Fibroblast of mammary gland (primary cell): ENCODE measurements at places on chromosomes 1 and 21.

- DNase-seq = peak; percentile 40
Observed at GRCh38 chr1:212285685-212286555, 710 bp downstream of the PPP2R5A start.

DNA sequence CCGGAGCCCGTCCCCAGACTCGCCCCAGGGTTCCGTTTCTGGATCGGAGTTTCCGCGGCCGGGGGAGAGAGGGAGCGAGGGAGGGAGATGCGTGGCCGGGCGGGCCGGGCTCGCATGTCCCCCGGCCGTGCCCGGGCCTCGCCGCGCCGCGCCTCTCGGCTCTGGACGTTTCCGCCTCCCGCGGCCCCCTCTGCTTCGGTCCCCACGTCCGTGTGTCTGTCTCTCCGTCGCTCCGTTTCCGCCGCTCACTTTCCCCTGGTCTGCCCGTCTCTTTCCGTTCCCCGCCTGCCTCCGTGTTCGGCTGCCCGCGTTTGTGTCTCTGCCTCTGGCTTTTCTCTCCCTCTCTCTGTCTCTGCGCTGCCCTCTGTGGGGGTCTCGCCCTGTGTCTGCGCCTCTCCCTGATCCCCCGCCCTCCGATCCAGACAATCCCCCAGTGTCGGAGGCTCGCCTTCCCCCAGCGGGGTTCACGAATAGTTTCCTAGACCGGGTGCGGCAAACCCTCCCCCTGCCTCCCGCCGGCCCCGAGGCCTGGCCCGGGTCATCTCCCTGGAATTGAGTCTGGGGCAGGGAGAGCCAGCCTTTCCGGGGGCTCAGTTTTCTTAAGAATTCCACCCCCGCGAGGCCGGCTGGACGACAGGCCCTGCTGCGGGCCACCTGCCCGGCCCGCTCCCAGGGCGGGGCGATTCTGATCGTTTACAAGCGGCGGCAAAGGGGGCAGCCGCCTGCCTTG, 735 bp downstream of the NBL1 start:
- no peak for DNase-seq

- DNase-seq = no peak
Observed at GRCh38 chr1:220747437-220748088, 559 bp upstream of the MTARC2 start.

GRCh38 chr1:64006276-64007051, 197.0 kb upstream of the UBE2U start:
- peak; percentile 85 for DNase-seq

DNA sequence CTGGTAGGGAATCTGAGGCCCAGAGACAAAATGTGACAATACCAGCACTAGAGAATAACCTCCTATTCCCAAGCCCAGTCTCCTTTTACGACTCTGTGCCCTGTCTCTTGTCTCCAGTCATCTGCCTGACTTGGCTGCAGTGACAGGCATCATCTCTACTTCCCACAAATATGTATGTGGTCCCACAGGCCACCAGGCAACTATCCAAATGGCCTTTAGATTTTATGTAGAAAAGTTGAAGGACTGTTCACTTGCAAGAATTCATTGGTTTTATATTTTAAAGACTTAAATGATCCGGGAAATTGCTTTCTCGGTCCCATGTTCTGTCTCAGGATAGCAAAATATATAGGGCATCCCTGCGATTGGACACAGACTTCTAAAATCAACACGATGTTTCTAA, 11.6 kb downstream of the KRTAP24-1 start:
- DNase-seq = no peak

- DNase-seq = peak; percentile 21
Observed at GRCh38 chr1:15915991-15916390, 59.9 kb downstream of the ZBTB17 start.

- peak; percentile 21 for DNase-seq
Observed at GRCh38 chr1:22437573-22437972, 14.1 kb upstream of the ZBTB40 start.

DNA sequence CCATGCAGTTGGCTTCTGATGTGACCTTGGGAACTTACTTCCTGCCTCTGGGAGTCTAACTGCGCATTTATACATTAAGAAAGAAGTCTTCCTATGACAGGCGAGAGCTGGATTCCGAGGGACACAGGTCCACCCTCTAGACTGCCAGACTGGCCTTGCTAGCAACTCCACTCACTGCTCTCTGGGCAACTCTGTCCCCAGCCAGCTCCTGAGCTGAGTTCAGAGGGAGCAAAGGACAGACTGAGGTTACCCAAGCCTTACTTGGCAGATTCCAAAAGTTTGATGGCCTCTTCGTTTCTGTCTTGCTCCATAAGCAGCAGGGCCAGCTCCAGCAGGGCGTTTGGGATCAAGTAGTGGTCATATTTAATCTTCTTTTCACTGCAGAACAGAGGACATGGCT, 41.8 kb downstream of the TTC39A start:
- no peak for DNase-seq

DNA sequence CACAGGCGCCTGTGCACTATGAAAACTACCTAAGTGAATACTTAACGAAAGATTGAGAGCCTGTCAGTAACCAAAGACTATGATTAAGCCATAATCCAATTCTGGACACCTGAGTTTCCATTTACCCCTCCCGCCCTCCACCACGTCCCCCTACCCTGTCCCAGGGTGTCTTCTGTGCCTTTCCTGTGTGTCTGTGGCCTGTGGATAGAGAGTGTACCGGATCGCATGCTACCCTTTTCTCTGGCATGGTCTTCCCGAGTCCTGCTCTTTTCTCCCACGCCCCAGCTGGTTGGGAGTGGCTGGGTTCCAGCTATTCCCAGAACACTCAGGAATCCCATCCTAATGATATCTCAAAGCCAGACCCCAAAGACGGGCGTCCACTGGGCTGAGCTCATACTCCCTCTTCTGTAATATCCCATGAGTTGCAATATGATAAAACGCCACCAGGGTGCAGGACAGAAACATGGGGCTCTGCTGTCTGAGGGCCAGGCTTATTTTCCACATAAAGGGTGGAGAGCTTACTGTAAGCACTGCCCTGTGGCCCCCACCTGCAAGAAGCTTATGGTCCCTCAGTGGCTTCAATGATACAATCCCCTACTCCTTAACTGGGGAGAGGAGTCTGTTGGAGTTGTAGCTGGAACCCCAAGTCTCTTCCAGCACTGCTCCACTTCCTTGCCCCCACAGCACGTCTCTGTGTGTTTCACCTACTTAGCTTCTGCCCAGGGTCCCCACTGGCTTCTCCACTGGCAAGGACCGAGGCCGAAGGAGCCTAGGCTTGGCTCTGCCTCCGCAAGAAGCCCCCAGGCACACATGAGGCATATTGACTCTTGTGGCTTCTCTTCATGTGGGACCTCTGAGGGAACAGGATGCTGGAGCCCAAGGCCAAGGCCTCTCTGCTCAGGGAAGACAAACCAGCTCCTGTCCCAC, 17.6 kb upstream of the ALX3 start:
- peak; percentile 54 for DNase-seq

DNA sequence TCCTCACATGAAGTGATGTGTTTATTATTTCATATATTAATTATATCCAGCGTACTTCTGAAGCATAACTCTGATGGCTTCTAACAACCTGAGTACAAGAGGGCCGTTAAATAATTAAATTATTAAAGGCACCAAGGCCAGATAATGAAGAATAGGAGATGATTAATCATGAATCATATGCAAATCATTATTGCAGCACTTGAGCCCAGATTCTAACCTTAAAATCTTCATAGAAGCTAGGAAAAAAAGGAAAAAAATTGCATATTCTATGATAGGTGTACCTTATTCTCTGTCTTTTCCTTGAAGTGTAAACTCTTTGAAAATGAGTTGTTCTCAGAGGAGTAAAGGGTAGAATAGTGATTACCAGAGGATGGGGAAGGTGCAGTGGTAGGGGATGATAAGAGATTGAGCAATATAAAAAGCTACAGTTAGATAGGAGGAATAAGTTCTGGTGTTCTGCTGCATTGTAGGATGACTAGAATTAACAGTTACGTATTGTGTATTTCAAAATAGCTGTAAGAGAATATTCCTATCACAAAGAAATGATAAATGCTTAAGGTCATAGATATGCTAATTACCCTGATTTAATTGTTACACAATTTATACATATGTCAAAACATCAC, 51.1 kb downstream of the SWT1 start:
- peak; percentile 18 for DNase-seq

DNA sequence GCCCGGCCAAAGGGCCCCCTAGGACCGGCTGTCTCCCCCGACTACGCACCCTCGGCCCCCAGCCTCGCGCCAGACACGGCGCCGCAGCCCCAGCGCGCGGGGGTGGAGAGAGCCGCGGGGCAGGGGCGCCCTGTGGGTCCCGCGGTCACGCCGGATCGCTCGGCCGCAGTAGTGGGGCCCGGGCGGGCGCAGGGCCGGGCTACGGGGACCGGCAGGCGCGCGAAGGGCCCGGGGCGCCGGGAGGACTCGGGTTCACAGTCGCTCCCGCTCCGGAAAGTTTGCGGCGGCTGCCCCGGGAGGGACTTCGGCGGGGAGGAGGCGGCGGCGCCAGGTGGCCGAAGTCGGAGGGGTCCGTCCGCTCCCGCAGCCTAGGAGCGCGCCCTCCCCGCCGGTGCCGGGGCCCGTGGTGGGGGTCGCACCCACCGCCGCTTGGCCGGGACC, 7.1 kb upstream of the ZNF669 start:
- no peak for DNase-seq

- no peak for DNase-seq
Observed at GRCh38 chr1:112711670-112712069, 3.5 kb downstream of the PPM1J start.

GRCh38 chr1:1925437-1926345, 6.6 kb upstream of the TMEM52 start:
- DNase-seq = no peak

- DNase-seq = no peak
Observed at GRCh38 chr1:206847337-206847834, 18.0 kb upstream of the IL20 start.

- DNase-seq = no peak
Observed at GRCh38 chr1:211490038-211490678, 1.8 kb downstream of the RD3 start.

DNA sequence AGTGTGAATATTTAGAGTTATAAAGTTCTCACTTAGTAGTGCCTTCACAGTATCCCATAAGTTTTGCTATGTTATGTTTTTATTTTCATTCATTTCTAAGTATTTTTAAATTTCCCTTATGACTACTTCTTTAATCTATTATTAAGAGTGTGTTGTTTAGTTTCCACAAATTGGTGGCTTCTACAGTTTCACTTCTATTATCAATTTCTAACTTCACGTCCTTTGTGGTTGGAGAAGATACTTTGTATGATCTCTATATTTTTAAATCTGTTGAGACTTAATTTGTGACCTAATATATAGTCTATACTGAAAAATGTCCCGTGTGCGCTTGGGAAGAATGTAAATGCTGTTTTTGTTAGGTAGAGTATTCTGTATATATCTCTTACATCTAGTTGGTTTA, 11.7 kb downstream of the CHIA start:
- DNase-seq = no peak

DNA sequence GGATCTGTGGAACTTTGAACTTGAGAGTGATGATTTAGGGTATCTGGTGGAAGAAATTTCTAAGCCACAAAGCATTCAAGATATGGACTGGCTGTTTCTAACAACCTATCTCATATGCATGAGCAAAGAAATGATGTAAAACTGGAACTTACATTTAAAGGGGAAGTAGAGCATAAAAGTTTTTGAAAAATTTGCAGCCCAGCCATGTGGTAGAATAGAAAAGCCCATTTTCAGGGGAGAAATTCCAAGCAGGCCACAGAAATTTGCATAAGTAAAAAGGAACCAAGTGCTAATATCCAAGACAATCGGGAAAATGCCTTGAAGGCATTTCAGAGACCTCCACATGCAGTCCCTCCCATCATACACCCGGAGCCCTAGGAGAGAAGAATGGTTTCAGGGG, 15.7 kb downstream of the RIIAD1 start:
- no peak for DNase-seq

DNA sequence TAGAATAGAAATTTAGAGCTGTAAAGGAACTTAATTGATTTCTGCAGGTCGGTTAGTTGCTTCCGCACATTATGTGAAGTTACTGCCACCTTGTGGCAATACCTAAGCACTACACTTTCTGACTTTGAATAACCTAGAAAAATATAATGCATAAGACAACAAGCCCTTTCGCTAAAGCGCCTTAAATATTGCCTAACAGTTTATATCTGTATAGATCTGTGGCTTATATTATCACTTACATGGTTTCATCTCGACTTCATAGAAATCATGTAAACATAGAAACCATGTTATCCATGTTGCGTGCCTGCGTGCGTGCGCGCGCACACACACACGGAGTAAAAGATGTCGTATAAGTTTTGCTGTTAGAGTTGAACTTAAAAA, 10.9 kb upstream of the IFI16 start:
- DNase-seq = peak; percentile 68

- no peak for DNase-seq
Observed at GRCh38 chr1:188432427-188432826, 1603.7 kb downstream of the PLA2G4A start.

GRCh38 chr1:92817986-92818764, 13.7 kb upstream of the RPL5 start:
- peak; percentile 55 for DNase-seq

DNA sequence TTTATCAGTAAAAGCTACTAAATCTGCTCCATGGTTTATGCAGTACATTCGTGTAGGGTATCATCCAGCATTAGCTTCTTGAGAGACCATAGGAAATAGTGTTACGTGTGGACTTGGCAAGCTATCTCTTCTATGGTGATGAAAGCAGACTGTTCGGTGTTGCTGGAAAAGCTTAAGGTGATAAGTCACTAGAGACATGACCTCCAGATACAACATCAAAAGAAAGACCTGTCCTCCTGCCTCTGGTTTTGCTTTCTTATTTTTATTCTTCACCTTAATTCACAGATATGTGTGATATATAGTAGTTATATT, 53.5 kb upstream of the S1PR1 start:
- DNase-seq = peak; percentile 26

- DNase-seq = no peak
Observed at GRCh38 chr1:119086830-119087229, 53.6 kb downstream of the WARS2 start.

GRCh38 chr1:60427194-60427593, 353.6 kb upstream of the C1orf87 start:
- no peak for DNase-seq

GRCh38 chr21:41142051-41142795, 25.7 kb upstream of the BACE2 start:
- DNase-seq = peak; percentile 44

- no peak for DNase-seq
Observed at GRCh38 chr1:229363723-229364122, 20.9 kb upstream of the CCSAP start.

GRCh38 chr1:2104621-2105427, 54.6 kb downstream of the PRKCZ start:
- DNase-seq = no peak

GRCh38 chr1:14968251-14968851, 185.2 kb upstream of the TMEM51 start:
- peak; percentile 87 for DNase-seq
